ENCODE measurements at places on chromosomes 2 and 18.

GRCh38 chr18:25517881-25518715, 166.1 kb upstream of the ZNF521 start:
- no peak for DNase-seq

DNA sequence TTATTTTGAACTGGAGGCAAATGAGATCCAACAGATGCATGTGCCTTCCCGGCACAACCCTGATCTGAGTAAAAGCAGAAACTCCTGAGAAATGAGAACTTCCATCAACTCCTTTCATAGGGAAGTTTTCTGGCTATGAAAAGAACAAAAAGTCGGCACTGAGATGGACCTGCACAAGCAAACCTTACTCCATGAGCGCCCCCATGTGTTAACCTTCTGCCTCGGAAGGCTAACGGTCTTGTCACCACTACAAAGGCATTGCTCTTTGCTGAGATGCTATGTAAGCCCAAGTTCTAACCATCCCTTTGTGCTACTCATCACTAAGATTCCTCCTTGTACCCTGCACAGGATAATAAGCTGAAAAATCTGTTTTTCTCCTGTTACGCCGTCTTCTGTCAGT, 57.3 kb upstream of the SULT1C3 start:
- DNase-seq = no peak

- no peak for DNase-seq
These were observed 81.1 kb upstream of the RFX8 start for GRCh38 chr2:101556033-101556459.

GRCh38 chr18:37156330-37156942, 327.5 kb downstream of the KIAA1328 start:
- DNase-seq = no peak

DNA sequence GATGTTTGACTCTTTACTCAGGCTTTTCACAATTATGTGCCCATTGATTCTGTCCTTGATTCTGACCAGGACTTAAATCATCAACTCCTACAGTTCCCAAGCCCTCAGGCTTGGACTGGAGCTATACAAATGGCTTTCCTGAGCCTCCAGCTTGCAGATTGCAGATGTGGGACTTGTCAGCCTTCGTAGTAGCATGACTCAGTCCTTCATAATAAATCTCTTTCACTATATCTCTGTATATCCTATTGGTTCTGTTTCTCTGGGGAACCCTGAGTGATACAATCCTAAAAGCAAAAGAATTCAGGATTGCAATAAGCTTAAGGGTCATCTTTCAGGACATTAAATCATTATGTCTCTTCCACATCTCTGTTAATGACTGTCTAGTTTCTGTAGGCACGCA, 356.6 kb downstream of the RIT2 start:
- no peak for DNase-seq

GRCh38 chr2:68059784-68060525, 2.8 kb downstream of the C1D start:
- DNase-seq = no peak

- DNase-seq = no peak
These were observed 99.6 kb downstream of the PTGR3 start for GRCh38 chr18:75109319-75109691.
